Osteoblast (primary cell): ENCODE measurements at places on chromosomes 12 and 14. TPM values are rescaled to one million over a fixed set of nuclear protein-coding genes. Genes with fewer than 3 reads are reported as not detected.

DNA sequence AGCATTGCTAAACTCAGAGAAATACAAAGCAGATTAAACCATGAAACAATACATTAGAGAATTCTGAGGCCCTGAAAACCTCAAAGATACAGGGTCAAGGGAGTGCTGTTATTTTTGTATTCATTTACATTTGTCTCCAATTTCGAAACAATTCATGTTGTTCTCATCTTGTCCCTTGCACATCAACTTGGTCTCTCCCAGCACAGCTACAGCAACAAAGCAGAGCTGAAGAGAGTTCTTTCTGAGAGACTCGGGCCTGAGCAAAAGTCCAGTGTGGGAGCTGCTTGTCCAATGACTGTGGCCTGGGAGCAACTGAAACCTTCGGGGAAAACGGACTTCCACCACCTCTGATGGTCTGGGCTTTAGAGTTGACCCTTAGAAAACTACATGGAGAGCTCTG is 79.4 kb upstream of the CDKN3 start:
- H3K4me3 ChIP-seq, result no peak overlapping the region

DNA sequence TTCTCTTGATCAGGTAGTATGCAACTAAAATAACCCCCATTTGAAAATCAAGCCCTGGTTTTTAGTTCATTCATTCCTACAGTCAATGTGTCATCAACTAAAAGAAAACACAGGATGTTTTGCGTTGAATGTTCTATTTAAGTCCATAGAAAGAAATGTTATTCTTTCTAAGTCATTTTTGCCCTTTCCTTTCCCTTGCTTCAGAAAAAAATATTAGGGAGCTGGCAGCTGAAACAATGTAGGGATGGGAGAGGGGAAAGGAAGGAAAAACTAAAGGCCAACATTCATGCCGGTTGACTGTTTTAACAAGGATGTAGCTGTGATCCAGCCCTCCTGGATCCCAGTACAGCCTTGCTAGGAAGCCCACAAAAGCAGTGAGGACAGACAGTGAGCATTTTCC is 155.1 kb downstream of the BTG1 start:
- H3K4me3 ChIP-seq, result no peak overlapping the region
- H3K27me3 ChIP-seq, result no peaks in the 10 kb centered on the region
- DNase-seq, result no peak
- H3K27ac ChIP-seq, result peak overlapping the region; percentile 76

TAS2R46 gene
- total RNA-seq, result 3.5 and 5.4 TPM in 2 replicates

DNA sequence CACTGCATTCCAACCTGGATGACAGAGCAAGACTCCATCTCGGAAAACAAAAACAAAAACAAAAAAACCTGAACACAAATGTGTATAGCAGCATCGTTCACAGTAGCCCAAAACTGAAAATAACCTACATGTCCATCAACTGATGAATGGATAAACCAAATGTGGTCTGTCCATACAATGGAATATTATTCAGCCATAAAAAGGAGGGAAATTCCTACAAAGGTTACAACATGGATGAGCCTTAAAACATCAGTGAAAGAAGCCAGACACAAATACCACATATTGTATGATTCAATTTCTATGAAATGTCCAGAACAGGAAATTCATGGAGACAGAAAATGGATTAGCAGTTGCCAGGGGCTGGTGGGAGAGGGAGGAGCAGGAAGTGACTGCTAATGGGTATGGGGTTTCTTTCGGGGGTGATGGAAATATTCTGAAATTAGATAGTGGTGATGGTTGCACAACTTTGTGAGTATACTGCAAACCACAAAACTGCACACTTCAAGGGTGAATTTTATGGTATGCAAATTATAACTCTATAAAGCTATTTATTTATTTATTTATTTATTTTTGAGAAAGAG is 4.0 kb downstream of the MYL2 start:
- H3K36me3 ChIP-seq, result no peaks in the 10 kb centered on the region
- no peaks in the 10 kb centered on the region for H3K4me1 ChIP-seq
- H3K27me3 ChIP-seq, result peaks cover 13% of the 10 kb centered on the region
- H3K4me3 ChIP-seq, result no peak overlapping the region
- DNase-seq, result no peak
- no peak overlapping the region for H3K27ac ChIP-seq

TRHDE gene
- under 0.01 and 0.59 TPM in 2 replicates for total RNA-seq

- H3K4me3 ChIP-seq, result peak overlapping the region; percentile 93
- no peaks in the 10 kb centered on the region for H3K36me3 ChIP-seq
- H3K4me1 ChIP-seq, result peaks cover 13% of the 10 kb centered on the region
Observed at GRCh38 chr12:51082561-51083125, 753 bp downstream of the CSRNP2 start.

SEC23A gene
- total RNA-seq, result 322 and 326 TPM in 2 replicates

KRT78 gene
- not detected in 2 replicates for total RNA-seq

DNA sequence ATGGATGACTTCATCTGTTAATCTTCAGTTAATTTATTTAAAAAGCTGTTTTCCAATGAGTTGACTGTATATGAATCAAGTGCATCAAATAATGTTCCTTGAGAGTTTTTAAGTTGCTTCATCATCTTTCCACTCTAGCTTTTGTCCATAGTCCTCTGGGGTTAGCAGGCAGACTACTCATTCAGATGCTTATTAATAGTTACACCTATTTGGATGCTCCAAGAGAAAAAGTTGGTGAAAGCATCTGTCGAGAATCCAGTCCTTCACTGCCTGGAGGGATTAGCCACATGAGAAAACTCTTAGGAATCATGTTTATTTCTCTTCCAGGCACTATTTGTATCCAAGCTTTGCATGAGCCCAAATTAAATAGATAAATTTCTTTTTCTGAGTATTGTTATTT is 70.2 kb downstream of the DACT1 start:
- H3K4me3 ChIP-seq, result no peak overlapping the region
- no peak overlapping the region for H3K27ac ChIP-seq
- H3K36me3 ChIP-seq, result no peaks in the 10 kb centered on the region
- no peak for DNase-seq
